ENCODE measurements at places on chromosomes 1 and 21. TPM values are rescaled to one million over a fixed set of nuclear protein-coding genes. Genes with fewer than 3 reads are reported as not detected.

Gene RHD
- 0.09 TPM for polyA plus RNA-seq

Gene TMCO4
- 2.1 TPM for polyA plus RNA-seq

- H3K27ac ChIP-seq = no peak overlapping the region
- no peaks in the 10 kb centered on the region for H3K36me3 ChIP-seq
- H3K4me3 ChIP-seq = no peak overlapping the region
- no peak for DNase-seq
- H3K27me3 ChIP-seq = no peaks in the 10 kb centered on the region
Measured at GRCh38 chr1:53979712-53980450, 33.7 kb downstream of the LRRC42 start.

DNA sequence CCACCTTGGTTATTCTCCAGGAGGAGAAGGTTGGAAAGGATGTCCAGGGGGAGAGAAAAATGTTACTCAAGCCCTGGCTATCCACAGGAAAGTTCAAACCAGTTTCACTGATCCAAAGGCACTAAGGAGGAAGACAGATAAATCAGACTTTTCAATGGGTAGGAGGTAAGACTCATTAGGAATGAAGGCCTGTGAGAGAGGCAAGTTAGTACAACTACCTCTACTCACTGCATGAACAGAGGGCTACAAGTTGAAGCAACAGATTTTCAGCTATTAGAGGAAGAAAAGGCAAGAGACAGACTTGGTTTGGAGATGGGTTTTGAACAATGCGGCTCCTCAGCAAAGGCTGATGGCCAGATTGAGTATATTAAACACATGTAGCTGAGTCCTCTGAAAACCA is 16.9 kb downstream of the CD160 start:
- peaks cover 5% of the 10 kb centered on the region for H3K4me1 ChIP-seq
- H3K4me3 ChIP-seq = no peak overlapping the region

Gene CENPF
- 14.7 TPM for polyA plus RNA-seq

DNA sequence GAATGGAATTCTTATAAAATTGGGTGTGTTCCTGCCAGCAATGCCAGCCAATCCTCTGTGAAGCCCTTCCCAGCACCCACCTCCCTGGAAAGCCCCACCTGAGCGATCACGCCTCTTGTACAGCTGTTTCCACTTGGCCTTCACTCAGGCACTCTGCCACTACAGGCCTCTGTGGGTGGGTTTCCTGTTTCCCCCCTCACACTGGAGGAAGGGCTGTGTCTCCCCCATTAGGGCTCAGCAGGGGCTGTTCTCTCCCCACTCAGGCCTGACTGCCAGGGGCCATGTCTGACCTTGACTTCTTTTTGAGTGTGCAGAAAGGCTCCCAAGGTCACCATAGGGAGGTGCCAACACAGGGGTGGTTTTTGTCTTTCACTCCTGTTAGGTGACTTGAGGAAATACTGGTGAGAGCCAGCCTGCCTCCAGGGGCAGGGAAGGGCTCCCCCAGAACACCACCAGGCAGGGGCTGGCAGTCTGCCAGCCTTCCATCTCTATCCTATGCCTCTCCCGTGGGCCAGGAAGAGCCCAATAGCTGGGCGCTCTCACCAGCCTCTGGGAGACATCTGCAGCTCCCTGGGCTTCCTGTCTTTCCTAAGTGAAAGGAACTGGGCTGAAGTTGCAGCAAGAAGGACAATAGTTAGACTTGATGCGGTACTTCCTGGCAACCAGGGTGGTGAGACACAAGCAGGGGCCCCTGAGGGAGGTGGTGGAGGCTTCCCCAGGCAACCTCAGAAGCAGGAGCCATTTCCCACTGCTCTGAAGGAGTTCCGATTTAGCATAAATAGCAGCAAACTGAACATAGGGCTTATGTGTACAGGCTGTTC is 49.1 kb downstream of the ELK4 start:
- no peaks in the 10 kb centered on the region for H3K36me3 ChIP-seq
- no peak overlapping the region for H3K27ac ChIP-seq
- no peak for DNase-seq
- no peak overlapping the region for H3K4me3 ChIP-seq

DNA sequence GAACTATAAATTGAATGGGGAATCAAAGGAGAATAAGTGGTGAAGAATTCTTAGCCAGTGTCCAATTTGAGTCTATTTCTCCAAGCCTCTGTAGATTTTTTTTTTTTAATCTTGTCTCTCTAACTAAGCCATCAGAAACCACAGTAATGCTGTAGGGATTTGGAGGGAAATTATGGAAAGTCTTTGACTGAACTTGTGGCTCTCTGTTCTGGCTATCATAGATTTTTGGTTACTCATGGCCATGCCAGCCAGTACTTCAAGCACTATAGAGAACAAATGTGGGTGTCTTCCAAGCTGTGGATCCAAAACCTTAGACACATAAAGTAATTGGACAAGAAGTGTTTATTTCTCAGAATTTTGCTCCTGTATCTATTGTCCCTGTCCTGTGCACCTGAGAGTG is 147.9 kb downstream of the LRRC40 start:
- H3K4me3 ChIP-seq = no peak overlapping the region
- no peaks in the 10 kb centered on the region for H3K4me1 ChIP-seq
- no peaks in the 10 kb centered on the region for H3K27me3 ChIP-seq
- DNase-seq = no peak
- no peak overlapping the region for H3K27ac ChIP-seq
